Stimulated activated CD8-positive, alpha-beta memory T cell treated with anti-CD3 and anti-CD28 coated beads, Interleukin-15, amount 100 ng/mL, for 48 hours (primary cell): ENCODE measurements at places on chromosomes 4 and X.
A peak's percentile ranks its signal among the peaks of the same experiment; 100 is the strongest.

DNA sequence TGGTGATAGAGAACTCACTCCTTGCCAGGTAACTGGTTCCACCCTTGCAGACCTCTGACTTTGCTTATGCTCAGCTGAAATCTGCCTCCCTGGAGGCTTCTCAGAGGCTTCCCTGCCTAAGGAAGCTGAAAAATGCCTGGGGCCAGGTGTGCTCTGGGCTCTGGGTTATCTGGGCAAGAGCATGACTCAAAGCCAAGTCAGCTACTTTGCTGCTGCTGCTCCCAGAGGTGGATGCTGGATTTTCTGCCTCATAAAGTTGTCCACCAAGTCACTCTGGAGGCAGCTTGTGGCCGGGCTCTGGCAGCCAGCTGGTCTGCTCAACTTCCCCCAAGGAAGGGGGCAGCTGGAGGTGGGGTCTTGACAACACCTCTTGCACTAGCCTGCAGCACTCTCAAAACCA, 132.7 kb downstream of the PJA1 start:
- DNase-seq: no peak

DNA sequence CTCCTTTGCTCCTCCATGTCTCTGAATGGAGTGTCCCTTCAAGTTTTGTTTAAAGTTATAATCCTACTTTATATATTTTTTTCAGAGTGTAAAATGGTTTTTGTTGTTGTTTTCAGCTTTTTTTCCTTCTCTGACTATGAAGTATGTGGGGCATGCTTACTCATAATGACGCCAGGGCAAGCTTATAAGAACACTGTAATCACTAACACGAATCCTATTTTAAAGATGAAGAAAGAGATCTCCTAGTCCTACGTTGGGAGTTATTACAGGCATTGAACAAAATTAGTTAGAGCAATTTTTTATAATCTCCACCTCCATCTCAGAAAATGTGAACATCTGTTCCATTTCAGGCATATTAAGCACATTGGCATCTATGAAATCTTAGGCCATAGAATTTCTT, 268.1 kb upstream of the MAGEB2 start:
- no peak for DNase-seq

DNA sequence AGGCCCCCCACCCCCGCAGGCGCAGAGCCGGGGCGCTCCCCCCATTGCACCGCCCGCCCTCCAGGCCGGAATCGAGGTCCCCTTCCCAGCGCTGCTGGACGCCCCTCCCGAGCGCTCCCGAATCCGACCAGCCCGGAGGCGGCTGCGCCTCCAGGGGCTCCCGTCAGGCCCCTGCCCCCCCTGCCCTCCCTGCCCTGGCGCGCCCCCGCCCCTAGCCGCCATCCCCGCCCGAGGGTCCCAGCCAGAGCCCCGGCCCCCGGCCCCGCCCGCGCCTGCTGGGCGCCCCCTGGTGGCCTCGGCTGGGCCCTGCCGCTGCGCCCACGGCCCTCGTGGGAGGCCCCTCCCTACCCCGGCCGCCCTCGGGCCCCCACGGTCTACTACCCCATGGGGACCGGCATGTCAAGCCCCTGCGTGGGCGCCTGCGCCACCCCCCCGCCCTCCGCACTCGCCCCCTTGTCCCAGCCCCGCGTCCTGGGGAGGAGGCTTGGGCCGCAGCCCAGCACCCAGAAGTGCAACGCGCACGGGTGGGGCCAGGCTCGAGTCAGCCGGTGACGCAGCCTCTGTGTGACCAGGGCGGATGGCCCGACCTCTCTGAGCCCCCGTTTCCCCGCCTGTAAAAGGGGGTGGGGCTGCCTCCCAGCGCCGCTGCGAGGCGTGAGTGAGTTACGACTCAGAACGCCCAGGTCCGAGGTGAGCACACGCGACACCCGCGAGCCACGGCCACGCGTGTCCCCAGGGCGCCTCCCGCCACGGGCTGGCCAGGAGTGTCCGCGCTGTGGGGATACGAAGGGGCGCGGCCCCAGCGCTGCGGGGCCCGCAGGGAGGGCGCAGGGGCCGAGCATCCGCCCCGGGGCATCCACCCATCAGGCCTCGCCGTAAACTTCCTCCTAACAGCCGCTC, 104.9 kb downstream of the FAM53A start:
- peak; percentile 56 for DNase-seq

DNA sequence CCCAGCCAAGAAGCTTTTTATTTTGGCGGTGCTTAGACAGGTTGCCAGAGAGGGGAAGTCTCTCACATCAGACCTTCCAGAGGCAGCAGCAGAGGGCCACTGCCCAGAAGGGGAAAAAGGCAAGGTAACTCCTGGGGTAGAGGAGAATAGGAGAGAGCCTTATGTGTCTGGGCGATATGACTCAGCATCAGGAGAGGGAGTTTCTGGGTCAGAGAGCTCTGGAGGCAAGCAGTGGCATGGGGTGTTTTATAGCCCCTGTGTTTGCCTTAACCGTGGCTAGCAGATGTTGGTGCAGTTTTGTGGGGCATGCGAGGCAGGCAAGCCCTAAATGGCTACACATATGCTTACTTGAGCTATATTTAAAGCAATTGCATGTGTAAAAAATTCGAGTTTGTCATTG, 8.3 kb upstream of the ZXDB start:
- no peak for DNase-seq

- DNase-seq: no peak
Observed at GRCh38 chrX:118780911-118781310, 42.7 kb upstream of the ZCCHC12 start.
